ENCODE measurements at places on chromosomes 4 and X.

- DNase-seq, result no peak
These were observed 9.4 kb downstream of the FAM53A start for GRCh38 chr4:1674682-1675081.

DNA sequence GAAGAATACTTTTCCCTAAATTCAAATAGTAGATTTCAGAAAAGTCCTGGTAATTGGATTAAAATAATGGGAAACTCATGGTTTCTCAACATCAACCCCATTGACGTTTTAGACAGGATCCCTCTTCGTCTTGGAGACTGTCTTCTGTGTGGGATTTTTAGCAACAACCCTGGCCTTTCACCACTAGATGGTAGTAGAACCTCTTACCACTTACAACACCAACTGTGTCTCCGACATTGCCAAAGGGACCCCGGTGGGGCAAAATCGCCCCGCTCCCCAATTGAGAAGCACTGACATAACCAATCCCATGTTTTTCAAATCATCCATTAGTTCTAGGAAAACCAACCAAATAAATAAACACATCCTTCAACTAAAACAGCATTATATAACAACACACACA, 16.9 kb upstream of the ANOS1 start:
- peak; percentile 31 for DNase-seq

DNA sequence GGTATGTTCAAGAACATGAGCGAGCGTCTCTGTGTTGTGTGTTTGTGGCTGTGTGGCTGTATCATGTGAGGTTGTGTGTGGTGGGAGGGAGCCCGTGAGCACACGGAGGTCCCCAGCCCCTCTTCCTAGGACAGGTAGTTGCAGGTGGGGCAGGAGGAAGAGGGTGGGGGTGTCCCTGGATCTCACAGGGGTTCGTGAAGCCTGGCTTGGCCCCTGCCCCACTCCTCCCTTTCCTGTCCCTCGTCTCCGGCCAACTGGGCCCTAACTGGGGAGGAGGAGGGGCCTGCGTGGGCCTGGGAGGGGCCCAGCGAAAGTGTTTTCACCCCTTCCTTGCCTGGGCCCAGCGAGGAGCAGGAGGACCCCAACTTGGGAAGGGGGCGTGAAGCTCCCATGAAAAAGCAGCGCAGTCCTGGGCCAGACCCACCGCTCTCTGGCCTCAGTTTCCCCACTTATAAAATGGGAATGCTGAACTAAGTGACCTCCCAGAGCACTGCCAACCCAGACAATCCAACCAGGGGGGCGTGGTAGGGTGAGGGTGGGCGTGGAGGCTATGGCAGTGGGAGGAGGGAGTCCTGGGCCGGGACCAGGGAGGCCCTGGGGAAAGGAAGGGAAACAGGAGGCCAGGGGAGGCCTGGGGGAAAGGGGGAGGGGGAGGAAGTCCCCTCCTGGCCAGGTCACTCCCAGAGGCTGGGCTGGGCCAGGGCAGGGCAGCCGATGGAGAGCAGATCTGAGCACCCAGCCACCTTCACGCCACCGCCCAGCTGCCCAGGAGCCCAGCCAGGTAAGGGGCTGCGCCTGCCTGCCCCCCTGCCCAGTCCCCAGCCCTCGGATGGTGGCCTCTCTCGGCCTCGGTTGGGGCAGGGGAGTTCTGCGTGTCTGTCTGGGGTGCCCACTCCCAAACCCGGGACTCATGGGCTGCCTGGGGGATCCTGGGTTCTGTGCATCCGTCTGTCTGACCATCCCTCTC, at the start of gene AVPR2:
Gene AVPR2 (plus strand): TSS at position 683 of the 967 bp plus-strand sequence. CDS start 473 bp downstream, outside the sequence.
- DNase-seq, result no peak

DNA sequence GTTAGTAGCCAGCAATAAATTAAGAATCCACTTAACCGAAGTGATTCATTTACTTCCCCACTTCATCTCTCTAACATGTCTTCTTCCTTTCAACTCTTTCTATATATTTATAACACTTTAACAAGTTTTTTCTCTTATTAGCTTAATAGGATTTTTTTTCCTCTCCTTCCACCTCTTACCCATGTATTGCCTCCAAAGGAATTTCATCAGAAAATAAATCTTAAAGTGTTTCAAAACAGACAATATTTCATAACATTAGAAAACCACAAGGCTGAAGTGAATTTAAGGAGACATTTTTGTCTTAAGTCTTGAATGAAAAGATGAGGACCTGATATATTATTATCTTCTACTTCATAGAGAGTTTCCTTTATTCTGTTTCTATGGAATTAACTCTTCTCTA, 101.5 kb downstream of the PDGFC start:
- DNase-seq, result peak; percentile 52

DNA sequence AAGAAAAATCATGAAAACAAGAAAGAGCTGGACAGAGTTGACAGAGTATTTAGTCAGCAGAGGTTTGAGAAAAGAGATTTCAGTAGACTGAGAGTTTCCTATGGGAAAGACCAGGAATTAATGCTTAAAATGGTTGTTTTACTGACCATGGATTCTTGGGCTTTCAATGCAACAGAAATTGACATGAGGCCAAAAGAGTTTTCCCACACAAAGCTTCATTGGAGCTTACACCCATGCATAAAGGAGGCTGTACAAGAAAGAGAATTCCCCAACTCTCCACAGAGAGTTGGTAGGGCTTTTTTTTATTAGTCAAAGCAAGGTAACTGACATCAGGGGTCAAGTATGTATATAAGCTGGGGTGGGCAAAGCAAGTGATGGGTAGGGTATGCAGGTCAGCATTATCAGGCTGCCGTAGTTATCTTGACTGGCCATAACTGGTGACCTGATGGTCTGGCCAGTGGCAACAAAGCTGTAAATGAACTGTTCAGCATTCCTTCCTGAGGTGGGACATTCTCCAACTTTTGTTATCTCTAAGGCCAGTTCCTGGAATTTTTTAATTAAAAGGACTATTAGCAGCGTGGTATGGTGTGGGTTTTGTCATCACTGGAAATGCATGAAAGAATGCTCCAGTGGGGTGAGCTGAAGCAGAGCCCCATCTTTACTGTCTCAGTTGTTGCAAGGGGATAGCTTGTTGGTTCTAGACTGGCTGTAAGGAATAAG, 117.0 kb downstream of the ADAM29 start:
- no peak for DNase-seq

- no peak for DNase-seq
These were observed 6.7 kb upstream of the PRICKLE3 start for GRCh38 chrX:49192722-49193328.

GRCh38 chrX:135489542-135489941, 30.9 kb upstream of the INTS6L start:
- no peak for DNase-seq

DNA sequence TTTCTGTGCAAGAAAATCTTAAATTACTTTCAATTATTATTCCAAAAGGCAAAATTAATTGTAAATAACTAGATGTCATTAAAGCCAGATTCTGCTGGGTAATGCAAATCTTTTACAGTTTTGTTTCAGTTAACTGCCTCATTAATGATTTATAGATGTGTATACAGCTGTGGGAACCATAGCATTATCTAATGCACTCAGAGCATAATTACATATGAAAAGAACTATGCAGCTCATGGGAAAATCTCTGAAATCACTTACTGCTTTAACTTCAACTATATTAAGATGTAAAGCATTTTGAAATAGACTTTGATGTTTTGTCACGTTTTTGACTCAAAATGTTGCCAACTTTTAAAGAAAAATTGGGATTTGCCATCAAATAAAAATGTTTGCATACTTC, 630.3 kb upstream of the KLHL4 start:
- no peak for DNase-seq

DNA sequence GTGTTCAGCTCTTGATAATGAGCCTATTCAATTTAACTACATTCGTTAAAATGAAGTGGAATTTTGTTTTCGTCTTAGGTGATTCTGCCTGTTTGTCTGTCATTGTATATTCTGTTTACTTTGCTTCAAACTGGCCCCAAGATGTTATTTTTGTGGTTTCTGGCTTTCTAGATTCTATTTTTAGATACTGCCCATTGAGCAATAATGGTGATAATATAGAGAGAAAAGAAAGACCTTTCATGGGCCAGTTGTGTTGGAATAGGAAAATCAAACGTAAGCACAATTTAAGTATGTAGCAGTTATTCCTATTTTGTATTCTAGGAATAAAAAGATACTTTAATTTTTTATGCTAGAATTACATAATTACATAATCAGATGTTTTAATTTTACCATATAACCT, 4.0 kb downstream of the CDKN2AIP start:
- no peak for DNase-seq

GRCh38 chr4:119794113-119794512, 165.5 kb upstream of the PDE5A start:
- DNase-seq, result no peak

DNA sequence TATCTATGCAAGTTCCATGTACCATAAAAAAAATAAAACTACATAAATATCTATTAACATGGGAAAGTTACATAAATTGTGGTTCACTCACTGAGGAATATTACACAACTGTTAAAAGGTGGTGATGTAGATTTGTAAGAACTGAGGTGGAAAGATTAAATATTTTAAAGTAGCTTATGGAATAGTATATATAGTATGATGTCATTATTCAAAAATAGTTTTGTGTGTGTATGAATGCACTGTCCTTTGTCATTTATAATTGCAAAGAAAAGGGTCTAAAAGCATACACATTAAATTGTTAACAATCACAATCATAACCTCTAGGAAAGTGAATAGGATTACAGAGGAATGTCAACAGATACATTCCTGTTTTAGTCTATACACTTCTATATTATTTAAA, 355.9 kb downstream of the OPHN1 start:
- DNase-seq, result no peak

- DNase-seq, result no peak
These were observed 75.0 kb downstream of the ZFYVE28 start for GRCh38 chr4:2343476-2343875.

- peak; percentile 86 for DNase-seq
These were observed 37.3 kb upstream of the RASL11B start for GRCh38 chr4:52824603-52825459.

All from fibroblast of skin of abdomen (primary cell).